Right renal cortex interstitium (tissue), 3 donors: ENCODE measurements at places on chromosomes 13 and 19.

- no peak for DNase-seq
Measured at GRCh38 chr19:508204-509150, 1.2 kb downstream of the TPGS1 start.

DNA sequence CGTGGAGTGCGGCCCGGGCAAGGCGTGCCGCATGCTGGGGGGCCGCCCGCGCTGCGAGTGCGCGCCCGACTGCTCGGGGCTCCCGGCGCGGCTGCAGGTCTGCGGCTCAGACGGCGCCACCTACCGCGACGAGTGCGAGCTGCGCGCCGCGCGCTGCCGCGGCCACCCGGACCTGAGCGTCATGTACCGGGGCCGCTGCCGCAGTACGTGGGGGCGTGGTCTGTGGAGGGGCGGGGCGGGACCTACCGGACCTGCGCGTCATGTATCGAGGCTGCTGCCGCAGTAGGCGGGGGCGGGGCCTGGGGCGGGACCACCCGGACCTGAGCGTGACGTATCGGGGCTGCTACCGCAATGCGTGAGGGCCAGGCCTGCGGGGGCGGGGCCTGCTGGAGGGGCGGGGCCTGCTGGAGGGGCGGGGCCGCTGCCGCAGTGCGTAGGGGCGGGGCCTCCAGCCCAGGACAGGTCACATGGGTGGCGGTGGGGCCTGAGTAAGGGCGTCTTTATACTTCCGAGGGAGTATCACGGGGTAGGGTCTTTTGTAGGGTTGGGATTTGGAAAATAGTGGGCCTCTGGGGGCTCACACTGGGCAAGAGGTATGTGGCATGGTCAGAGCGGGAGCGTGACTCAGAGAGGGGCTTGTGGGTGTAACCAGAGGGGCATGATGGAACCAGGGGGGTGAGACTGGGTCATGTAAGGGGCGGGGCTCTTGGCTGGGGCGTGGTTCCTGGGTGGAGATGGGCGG lies 4.3 kb downstream of the FSTL3 start:
- peak; percentile 91 for DNase-seq

DNA sequence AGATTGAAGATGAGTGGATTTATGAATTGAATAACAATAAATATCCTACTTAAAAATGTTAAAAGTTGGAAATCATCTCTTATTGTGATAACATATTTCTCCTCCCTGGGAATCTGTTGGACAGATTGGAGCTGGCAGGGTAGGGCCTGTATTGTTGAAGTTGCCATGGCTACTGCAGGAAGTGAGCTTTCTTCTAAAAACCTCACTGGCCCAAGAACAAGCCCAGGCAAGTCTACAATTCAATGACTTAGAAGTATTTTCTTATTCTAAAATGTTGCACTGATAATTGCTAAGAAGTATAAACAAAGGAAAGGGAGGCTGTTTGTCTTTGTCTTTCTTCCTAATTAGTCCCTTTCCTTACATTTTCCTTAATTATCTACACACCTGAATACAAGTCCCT lies 112.1 kb downstream of the DLEU7 start:
- no peak for DNase-seq

DNA sequence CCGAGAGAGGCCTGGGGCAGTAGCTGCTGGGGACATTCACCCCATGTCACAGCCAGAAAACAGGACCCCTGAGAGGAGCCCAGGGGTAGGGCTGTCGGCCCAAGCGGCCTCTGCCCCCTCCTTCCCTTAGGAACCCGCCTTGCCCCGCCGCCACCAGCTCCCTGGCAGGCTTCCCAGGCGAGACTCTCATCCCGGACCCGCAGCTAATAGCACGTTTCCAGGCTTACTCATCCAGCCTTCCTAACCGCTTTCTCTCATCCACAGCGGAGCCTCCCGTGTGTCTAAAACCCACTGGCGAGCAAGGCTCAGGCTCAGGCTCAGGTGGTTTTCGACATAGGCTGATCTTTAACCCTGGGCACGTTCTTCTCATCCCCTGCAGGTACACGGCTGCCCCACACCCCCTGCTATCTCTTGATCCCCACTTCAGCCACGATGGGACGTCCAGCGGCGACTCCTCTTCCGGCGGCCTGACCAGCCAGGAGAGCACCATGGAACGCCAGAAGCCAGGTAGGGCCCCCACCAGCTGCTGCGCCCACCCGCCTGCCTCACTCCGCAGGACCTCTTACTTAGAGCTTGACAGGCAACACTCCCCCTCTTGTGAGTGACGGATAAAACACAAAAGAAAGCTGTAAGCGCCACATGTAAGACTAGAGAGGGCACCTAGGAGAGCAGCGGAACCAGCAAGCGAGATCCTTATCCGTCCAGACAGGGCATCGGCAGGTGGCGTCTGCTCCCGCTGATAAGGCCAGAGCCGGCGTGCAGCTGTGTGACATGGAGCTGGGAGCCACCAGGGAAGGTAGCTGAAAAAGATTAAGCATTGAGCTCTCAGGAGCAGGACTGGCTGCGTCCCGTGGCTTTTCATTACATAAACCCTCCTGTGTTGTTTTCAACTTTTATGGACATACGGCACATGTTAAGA lies 71.3 kb downstream of the DPF1 start:
- no peak for DNase-seq

DNA sequence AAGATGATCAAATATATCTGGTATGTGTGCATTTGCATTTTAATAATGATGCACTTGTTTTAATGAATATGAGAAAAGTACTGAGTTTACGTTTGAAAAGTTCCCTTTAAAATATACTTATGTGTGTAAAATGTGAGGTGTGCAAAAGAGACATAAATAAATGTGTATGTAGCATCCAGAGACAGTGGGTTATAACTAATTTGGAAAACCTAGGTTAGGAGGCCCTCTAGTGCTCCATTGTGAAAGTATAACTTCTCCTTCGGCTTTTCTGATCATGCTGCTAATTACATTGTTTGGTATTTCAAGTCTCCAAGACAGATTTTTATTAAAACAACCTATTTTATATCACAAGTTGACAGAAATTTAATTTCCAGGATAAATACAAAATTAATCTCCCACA lies 30.1 kb downstream of the SCEL start:
- no peak for DNase-seq

GRCh38 chr13:25268561-25268960 lies 18.7 kb downstream of the MTMR6 start:
- no peak for DNase-seq

DNA sequence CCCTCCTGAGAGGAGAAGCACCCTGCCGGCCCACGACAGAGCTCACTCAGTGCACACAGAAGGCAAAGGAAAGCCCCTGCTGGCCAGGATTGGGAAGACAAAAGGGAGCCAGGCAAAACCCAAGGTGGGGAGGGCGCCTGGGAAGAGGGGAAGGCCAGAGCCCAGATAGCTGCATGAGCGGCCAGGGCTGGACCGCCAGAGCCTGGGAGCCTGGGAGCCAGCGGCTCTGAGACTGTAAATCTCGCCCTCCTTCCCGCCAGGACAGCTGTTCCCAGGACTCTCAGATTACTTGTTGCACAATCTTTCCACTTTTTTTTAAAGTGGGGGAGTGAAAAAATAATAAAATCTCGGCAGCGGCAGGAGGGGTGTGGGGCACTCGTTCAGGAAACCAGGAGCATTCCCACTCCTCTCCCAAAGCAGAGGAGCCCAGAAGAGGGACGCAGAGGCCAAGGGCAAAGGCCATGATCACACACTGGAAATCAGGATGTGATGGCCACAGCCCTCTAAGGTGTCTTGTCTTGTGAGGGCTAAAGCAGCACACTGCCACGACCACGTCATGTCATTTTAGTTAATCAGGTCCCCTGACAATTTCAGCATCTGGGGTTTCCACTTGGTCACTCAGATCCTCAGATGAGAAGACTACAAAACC lies 19.6 kb upstream of the EPHX3 start:
- peak; percentile 81 for DNase-seq

- no peak for DNase-seq
Measured at GRCh38 chr19:47417746-47418691, 1.3 kb downstream of the MEIS3 start.
